ENCODE measurements at places on chromosomes 2 and 18.

DNA sequence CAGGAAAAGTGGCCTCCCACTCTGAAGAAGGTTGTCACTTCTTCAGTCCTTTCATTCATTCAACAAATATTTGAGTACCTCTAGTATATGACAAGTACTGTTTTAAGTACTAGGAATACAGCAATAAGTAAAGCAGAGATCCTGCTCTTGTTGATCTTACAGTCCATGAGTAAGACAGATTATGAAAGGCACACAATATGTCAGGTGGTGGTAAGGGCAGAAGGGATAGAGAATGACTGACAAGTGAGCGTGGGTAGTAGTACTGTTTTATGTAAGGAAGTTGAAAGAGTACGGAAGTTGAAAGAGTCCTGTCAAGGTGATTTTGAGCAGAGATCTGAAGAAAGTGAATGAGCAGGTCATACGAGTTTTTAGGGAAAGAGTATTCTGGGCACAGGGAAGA, 111.3 kb downstream of the GALNT1 start:
- DNase-seq, result no peak

DNA sequence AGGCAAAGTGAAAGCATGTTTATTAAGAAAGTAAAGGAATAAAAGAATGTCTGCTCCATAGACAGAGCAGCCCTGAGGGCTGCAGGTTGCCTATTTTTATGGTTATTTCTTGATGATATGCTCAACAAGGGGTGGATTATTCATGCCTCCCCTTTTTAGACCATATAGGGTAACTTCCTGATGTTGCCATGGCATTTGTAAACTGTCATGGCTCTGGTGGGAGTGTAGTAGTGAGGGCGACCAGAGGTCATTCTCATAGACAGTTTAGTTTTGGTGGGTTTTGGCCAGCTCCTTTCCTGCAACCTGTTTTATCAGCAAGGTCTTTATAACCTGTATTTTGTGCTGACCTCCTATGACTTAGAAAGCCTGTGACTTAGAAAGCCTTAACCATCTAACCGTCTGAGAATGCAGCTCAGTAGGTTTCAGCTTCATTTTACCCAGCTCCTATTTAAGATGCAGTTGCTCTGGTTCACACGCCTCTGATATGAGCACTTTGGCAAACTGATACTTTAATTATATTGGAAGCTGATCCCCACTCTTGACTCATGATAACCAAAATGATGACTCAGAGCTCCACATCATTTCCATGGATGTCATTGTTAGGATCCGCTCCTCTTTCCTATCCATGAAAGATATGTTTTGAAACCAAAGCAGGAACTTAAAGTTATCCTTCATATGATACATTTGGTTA, 14.5 kb upstream of the ERMN start:
- no peak for DNase-seq

DNA sequence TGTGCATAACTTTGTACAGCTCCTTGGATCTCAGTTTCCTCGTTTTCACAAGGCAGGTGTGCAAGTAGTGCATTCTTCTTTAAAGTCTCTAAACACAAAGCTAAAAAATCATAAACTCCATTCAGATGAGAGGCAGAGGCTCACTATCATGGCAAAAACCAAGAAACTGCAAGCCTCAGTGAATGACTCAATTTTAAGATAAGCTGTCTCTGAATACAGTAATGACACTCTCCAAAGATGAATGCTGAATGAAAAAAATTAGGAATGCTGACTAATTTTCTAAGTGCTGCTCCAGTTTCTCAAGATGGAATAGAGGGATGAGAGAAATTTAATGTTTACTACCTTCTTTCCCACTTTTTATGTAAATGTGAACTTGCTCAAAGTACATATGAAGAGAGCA, 17.2 kb downstream of the B4GALT6 start:
- DNase-seq, result no peak

DNA sequence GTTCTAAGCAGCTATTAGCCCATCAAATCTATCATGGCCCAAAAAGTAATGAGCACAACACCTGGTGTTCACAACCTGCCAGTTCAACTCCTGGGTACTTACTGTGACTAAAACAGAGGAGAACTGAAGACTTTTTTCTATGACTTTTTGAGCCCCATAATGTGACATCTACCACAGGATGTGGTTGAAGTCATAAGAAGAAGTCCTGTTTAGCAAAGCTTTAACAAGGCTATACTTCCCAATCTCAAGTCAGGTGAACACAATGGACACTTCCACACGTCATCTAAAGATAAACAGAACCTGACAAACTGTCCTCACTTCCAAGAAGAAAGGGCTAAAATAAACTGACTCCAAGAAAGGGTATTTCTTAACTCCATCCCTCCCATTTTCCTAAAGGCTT, 138.8 kb downstream of the ATAD2B start:
- no peak for DNase-seq

GRCh38 chr2:120091436-120091835, 78.6 kb downstream of the EPB41L5 start:
- DNase-seq, result no peak

GRCh38 chr2:214836568-214836967, 27.1 kb upstream of the BARD1 start:
- no peak for DNase-seq

GRCh38 chr2:159232456-159233170, 53.9 kb downstream of the WDSUB1 start:
- DNase-seq, result no peak

- peak; percentile 25 for DNase-seq
These were observed 81.7 kb upstream of the CCDC85A start for GRCh38 chr2:56102098-56102497.

GRCh38 chr18:79687806-79688205, 8.2 kb downstream of the CTDP1 start:
- no peak for DNase-seq

DNA sequence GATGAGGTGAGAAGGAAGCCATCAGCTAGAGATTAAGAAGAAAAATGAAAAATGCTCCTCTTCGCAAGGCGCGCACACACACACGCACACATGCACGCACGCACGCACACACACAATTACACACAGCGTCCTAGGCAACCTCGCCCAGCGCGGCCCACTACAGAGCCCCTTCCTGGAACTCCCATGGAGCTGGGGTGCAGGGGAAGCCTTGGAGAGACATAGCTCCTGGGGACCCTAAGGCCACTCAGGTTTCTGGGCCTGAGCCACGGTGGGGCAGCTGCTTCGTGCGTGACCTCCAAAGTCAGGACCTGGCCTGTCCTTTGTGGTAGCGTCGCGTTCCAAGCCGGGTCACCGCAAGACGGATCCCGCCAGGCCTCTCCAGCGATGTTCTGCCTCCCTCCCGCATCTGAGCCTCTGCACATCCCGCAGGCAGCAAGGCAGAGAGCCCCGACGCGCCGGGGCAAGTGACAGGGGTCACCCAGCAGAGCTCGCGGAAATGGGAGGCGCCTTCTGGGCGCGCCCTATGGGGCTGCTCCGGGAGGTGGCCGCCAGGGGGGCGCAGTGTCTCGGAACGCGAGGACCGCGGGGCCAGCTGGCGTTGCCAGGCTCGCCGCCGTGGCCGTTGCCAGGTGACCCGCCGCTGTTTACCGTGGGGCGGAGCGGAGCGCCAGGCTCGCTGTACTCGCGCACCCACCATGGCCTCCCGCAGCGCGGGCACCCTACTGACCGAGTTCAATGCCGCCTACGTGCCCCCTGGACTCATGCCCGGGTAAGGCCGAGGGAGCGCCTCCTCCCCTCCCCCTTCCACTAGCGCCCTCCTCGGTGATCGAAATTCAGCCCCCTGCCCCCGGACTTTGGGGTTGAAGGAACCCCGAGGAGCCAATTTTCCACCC, 79.0 kb downstream of the CIB4 start:
- peak; percentile 79 for DNase-seq

DNA sequence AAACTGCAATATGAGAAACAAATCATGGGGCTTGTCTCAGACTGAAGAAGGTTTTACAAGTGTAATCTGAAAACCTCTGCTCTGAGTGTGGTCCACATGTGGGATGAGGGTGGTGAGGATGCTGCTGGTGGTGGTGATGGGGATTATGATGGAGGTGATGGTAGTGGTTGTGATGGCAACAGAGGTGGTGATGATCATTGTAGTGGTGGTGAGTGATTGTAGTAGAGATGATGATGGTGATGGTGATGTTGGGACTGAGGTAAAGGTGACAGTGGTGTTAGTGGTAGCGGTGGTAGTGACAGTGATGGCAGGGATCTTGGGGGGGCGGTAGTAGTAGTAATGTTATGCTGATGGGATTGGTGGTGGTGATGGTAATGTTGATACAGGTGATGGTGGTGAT, 217.8 kb downstream of the ANAPC1 start:
- DNase-seq, result no peak

- no peak for DNase-seq
These were observed 12.6 kb upstream of the KCNG2 start for GRCh38 chr18:79784965-79785770.

DNA sequence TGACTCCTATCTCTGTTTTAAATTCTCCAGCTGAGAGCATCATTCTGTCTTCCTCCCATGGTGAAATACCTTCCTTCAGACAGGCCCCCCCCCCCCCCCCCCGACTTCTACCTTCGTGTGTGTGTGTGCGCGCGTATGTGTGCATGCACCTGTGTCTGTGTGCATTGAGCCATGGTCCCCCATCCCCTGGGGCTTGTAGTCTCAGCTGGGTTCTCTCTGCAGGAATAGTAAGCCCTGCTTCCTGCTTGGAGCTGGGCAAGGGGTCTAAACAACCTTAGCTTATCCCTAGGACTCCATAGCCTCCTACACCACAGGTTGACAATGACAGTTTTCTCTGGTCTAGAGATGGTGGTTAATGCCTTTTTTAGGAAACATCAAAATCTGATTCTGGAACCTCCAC, 427.5 kb upstream of the KLHL29 start:
- no peak for DNase-seq

DNA sequence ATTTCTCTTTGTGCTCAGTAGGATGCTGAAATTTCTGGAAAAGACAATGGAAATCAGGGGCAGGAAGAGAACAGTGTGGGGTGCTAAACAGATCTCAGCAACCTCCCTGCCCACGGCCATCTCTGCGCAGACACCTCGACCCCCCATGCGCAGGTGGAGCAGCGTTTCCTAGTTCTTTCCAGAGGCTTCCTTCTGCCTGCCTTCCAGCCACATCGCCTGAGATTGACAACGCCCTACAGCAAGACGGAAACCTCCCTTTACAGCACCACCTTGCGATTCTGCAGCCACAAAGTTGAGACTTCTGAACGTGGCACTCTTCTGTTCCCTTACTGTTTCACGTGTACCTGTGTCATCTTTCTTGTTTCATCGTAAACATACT, 31.4 kb upstream of the CASP8 start:
- DNase-seq, result no peak

- DNase-seq, result no peak
These were observed 504.9 kb downstream of the ZEB2 start for GRCh38 chr2:144015036-144015435.

- no peak for DNase-seq
These were observed 42.7 kb upstream of the ZDBF2 start for GRCh38 chr2:206231669-206232286.

- DNase-seq, result no peak
These were observed 84.8 kb upstream of the RAB6C start for GRCh38 chr2:129894616-129895015.

DNA sequence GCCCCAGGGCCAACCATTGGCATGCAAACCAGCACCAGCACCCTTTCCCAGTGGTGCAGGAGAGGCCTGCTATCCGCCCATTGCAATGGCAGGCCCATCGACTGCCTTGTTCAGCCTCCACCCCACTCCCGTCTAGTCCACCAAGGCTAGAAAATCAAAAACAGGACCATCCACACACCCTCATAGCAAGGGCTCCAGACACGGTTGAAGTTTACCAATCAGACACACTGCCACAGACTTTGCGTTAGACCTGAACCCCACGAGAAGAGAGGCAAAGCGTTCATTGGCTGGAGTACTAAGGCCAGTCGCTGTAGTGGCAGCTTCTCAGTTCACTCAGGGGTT, 95.3 kb upstream of the TEX51 start:
- no peak for DNase-seq

- no peak for DNase-seq
These were observed 1459.8 kb upstream of the ACVR2A start for GRCh38 chr2:146385031-146385430.

DNA sequence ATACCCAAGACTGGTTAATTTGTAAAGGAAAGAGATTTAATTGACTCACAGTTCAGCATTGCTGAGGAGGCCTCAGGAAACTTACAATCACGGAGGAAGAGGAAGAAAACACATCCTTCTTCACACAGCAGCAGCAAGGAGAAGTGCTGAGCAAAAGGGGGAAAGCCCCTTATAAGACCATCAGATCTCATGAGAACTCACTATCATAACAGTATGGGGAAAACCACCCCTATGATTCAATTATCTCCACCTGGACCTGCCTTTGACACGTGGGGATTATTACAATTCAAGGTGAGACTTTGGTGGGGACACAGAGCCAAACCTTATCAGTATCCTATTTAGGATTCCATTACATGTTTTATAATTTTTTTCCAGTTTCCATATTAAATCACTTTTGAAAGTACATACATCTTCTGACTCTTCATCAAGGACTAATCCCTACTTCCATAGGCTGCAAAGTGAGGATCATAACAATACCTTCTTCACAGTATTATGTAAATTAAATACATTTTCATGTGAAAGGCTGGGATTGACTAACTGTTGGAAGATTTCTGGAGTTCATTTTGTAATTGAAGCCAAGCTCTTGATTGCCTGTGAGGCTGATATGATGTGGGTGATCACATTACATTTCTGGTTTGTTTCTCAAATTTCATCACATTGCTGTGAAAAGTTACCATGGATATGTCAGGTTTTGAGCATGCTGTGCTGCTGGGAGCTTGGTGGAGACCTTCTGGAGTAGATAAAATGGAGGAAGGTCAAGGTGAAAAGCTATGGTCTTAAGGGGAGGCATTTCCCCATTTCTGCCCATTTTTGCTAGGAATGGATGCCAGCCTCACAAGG, 31.7 kb upstream of the CERS6 start:
- DNase-seq, result no peak

DNA sequence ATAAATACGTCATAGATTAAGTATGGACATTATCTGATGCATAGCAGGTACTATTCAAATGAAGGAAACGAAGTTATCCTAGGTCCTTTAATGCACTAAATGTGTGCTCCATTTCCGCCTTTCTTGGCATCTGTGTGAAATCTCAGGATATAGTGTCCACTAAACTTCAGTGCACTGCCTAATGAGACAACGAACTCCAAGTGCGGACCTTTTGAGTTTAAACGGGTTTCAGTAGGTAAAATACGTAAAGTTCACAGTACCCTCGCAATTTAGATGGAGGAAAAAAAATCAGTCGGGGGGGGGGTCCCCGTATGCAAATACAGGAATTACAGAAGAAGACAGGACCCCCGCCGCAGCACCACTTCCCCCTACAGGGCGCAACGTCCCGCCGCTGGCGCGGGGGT, 729 bp upstream of the REL start:
- no peak for DNase-seq

- DNase-seq, result no peak
These were observed 89.2 kb upstream of the CTDP1 start for GRCh38 chr18:79590191-79591031.

- no peak for DNase-seq
These were observed 385.6 kb upstream of the ID2 start for GRCh38 chr2:8296306-8296705.
